ENCODE measurements at places on chromosomes 12 and 14. TPM values are rescaled to one million over a fixed set of nuclear protein-coding genes. Genes with fewer than 3 reads are reported as not detected.

The IL31 gene
- not detected for total RNA-seq

The PPFIA2 gene
- total RNA-seq: 211 TPM

The TMTC1 gene
- 45.4 TPM for total RNA-seq

The STAC3 gene
- 6.3 TPM for total RNA-seq

The CLEC14A gene
- total RNA-seq: 7.7 TPM

The LALBA gene
- not detected for total RNA-seq

The ACOT4 gene
- total RNA-seq: 2.9 TPM

The TRAFD1 gene
- total RNA-seq: 24.9 TPM

The PELI2 gene
- total RNA-seq: 11.8 TPM

The KRT82 gene
- total RNA-seq: not detected

The E2F7 gene
- 1.0 TPM for total RNA-seq

The OR4K2 gene
- not detected for total RNA-seq

The HOXC12 gene
- total RNA-seq: not detected

The C12orf54 gene
- total RNA-seq: 6.3 TPM

The CCDC197 gene
- not detected for total RNA-seq

The FLVCR2 gene
- 15.6 TPM for total RNA-seq

The P2RX2 gene
- total RNA-seq: not detected

The RNU4-1 gene
- 3,315 TPM for total RNA-seq

The PTPRR gene
- 23.6 TPM for total RNA-seq

The OAS2 gene
- total RNA-seq: 5.2 TPM

The GLIPR1L1 gene
- total RNA-seq: not detected

The RTN1 gene
- total RNA-seq: 867 TPM

The PLA2G1B gene
- not detected for total RNA-seq

The CLEC1B gene
- total RNA-seq: not detected

The FGF23 gene
- total RNA-seq: not detected

The SIX4 gene
- 3.0 TPM for total RNA-seq

The KRT72 gene
- total RNA-seq: not detected

The KLHL33 gene
- 0.57 TPM for total RNA-seq

The BDKRB2 gene
- 1.5 TPM for total RNA-seq

The ASIC1 gene
- 31.6 TPM for total RNA-seq

The FAM181A gene
- 9.1 TPM for total RNA-seq

The HSPB8 gene
- 164 TPM for total RNA-seq

The DDX55 gene
- 25.7 TPM for total RNA-seq
